ENCODE measurements at places on chromosomes 7 and 10.

GRCh38 chr7:101560856-101561255, 68.2 kb downstream of the MYL10 start:
- no peak for DNase-seq

- no peak for DNase-seq
Measured at GRCh38 chr10:974038-974784, 14.0 kb upstream of the GTPBP4 start.

DNA sequence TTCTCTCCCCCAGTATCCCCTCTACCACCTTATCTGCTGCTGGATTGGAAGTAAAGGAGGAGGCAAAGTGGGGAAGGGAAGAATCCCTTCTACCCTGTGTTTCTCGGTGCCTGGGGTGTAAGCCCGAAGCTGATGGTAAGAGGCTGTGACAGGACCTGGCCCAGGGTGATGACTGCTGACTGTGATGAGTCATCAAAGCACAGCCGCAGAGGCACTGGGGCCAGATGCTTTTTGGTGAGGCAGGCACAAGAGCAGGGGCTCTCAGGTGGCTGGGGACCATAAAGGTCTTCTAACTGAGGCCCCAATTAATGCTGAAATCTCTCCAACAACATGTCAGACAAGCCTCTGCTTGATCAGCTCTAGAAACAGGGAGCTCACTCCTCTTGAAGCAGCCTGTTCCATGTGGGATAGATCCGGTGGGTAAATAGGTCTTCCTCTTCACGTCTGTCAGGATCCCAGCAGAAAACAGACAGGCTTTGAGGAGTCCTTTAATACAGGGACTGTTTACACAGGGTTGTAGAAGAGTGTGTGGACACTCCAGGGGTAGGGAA, 86.1 kb upstream of the PCBD1 start:
- no peak for DNase-seq

- no peak for DNase-seq
Measured at GRCh38 chr7:147519062-147519461, 1071.5 kb upstream of the C7orf33 start.

- DNase-seq = no peak
Measured at GRCh38 chr7:154777489-154777888, 225.4 kb downstream of the PAXIP1 start.

GRCh38 chr7:111090846-111091245, at the start of gene LRRN3:
TSS of gene LRRN3 (plus strand) at chr7:111091127. CDS start at chr7:111122773, 31,646 bp downstream.
- DNase-seq = no peak

DNA sequence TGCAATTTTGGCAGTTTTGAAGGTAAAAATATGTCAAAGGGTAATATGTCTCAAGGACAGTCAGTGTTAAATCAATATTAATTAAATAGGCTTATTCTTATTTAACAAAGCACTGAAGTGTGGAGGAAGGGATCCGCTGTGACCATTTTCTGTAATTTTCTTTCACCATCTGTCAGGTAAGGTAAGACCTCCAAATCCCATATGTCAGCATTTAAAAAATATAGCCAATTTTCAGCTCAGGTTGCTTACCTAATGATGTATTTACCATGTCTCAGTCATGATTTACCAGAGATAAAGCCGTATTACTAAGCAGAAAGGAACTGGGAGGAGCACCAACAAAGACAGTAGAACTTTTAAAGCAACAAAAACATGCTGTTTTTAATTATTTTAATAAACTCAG, 683.9 kb downstream of the CCSER2 start:
- no peak for DNase-seq

DNA sequence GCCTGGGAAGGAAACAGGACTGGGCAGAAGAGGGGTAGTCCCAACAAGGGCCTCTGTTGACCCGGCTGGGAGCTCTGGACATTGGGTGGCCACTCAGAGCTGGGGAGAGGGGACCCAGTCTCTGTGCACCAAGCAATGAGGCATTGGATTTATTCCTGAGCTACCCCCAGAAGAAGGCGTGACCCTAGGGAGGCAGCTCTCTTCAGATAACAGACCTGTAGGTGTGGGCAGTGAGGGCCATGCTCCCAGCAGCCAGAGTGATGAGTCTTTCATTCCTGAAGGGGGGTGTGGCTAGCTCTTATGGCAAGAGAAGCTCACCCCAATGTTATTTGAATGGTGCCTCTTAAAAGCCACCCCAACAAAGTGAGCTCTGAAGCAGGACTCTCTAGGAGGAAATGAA, 20.4 kb downstream of the TEX36 start:
- no peak for DNase-seq

DNA sequence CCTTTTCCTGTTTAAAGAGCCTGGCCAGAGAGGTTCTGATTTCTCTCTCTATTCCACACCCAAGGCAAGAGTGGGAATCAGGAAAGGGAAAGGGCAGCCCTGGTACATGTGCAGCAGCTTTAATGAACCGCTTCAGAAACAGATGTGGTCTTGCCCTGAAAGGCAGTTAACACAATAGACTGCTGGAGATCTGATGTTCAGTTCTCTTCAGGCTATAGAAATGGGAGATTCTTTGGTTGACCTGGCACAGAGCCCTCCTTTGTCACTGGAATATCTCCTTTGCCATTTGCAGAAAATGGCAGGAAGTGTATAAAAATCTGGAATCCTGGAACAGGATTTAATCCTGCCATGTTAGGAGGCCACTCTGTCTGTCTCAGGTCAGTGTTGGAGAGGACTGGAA, 36.3 kb upstream of the EXOC6 start:
- DNase-seq = no peak

- DNase-seq = no peak
Measured at GRCh38 chr7:132933072-132933458, 148.8 kb downstream of the CHCHD3 start.

DNA sequence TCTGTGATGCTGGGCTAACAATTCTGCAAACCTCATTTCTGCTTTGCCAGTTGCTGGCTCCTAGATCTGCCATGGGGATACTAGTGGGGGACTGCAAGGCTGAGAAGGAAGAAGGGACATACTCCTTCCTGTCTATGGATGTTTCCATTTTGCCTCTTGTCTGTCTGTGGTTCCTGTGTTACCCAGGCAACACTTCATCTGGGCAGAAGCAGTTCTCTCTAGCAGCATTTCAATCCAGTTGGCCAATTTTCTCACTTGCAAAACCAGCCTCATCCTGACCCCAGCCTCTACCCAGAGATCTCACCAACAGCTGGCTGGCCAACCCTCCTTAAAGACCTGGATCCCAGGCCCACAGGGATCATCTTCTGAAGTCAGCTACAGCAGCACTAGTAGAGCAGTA, 131.7 kb downstream of the DOCK4 start:
- no peak for DNase-seq

DNA sequence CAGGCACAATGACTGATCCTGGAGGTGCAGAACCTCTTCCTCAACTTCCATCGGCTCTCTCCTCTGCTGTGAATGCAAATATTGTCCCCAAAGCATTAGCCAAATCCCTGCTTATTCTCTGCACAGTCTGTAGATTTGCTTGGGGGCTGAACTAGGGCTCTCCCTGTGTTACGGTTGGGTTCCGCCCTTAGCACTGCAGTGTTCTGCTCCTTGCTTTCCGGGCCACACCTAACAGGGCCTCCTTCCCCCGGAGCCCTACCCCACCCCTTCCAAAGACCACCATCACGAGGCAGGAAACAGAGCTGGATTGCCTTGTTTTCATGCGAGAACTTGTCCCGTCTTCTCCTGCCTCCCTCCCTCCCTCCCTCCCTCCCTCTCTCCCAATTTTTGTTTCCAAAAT, 36.6 kb downstream of the SLC25A28 start:
- no peak for DNase-seq

- no peak for DNase-seq
Measured at GRCh38 chr10:44512431-44513022, 127.6 kb upstream of the CXCL12 start.

DNA sequence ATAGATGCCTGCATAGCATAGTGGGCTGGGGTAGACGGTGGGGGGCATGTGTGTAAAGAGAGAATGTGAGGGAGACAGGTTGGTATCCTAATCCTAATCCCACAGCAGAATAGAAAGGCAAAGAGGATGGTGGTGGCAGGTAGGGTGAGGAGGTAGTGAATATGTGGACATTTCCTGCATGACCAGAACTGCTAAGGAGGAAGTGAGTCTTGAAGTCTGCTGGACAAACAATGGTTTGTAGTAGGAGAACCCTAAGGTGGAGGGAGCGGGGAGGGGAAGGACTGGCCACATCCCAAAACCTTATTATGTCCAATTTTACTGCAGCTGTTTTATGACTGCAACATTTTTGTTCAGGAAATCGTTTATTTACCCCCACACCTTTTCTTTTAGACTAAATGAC, 279.7 kb downstream of the AUTS2 start:
- DNase-seq = no peak

- DNase-seq = no peak
Measured at GRCh38 chr7:4015996-4016395, 666.1 kb upstream of the FOXK1 start.

DNA sequence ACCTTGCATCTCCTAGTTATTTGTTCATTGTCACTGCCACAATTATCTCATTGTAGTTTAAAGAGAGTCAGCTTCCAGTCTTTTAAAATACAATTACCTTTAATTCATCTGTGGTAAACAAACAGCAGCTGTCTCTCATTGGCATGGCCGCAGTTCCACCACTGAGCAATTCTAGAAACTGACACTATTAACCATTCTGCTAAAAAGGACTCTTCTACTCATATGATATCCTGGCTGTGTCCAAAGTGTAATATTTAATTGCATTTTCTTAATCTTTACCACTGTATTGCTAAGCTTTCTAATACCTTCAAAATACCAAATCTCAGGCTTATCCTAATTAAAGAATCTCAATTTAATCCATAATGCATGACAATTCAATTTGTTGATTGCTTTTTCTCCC, 639.0 kb downstream of the AUTS2 start:
- no peak for DNase-seq

GRCh38 chr7:128880791-128881457, 18.3 kb downstream of the ATP6V1F start:
- DNase-seq = no peak

DNA sequence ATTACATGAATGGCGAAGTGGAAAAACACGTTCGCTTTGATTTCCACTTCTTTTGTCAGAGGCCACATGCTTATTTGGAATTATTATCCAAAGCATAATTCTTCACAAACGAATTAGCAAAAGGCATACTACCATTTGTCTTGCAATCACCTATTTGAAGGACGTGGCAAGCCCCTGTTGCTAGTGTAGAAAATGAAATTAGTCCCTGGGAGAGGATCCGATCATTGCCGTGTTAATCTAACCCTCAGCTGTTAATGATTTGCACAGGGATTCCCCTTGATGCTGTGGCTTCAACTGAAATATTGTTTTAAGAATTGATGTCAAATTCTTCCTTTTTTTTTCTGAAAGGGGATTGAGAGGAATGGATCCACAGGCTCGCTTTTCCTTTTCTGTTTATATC, 4.6 kb downstream of the AGMO start:
- DNase-seq = peak; percentile 35

- DNase-seq = no peak
Measured at GRCh38 chr7:153590571-153590970, 461.6 kb upstream of the DPP6 start.

DNA sequence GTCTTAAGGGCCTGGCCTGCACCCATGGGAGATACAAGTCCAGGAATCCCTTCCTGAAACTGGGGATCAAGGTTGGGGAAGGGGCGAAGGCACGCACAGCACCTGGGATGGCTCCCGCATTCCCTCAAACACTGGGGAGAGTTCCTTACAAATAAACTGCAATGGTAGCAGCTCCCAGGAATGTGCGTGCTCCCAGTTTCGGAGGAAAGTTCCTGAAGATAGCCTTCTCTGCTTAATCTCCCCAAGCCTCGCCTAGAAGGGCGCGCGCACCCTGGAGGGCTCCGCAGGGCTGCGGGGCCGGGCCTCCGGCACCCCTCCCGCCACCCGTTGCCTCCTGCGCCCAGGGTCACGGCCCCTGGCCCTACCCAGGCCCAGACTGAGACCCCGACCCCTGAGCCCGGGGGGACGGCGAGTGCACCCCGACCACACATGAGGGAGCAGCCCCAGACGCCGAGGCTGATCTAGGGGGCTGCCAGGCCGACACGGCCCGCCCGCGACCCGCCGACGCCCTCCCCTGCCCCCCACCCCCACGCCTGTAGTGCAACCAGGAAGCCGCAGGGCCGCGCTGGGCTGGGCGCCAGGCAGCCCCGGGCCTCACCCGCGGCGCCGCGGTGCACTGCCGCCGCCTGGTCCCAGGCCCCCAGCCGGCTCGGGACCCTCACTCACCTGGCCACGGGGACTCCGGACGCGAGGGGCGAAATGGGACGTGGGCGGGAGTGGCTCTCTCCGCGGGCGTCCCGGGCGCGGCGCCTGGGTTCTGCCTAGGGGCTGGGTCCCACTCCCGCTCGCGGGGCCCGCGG, 460 bp downstream of the ANXA11 start:
- DNase-seq = no peak

GRCh38 chr7:42233171-42233570, 3.8 kb downstream of the GLI3 start:
- DNase-seq = no peak

DNA sequence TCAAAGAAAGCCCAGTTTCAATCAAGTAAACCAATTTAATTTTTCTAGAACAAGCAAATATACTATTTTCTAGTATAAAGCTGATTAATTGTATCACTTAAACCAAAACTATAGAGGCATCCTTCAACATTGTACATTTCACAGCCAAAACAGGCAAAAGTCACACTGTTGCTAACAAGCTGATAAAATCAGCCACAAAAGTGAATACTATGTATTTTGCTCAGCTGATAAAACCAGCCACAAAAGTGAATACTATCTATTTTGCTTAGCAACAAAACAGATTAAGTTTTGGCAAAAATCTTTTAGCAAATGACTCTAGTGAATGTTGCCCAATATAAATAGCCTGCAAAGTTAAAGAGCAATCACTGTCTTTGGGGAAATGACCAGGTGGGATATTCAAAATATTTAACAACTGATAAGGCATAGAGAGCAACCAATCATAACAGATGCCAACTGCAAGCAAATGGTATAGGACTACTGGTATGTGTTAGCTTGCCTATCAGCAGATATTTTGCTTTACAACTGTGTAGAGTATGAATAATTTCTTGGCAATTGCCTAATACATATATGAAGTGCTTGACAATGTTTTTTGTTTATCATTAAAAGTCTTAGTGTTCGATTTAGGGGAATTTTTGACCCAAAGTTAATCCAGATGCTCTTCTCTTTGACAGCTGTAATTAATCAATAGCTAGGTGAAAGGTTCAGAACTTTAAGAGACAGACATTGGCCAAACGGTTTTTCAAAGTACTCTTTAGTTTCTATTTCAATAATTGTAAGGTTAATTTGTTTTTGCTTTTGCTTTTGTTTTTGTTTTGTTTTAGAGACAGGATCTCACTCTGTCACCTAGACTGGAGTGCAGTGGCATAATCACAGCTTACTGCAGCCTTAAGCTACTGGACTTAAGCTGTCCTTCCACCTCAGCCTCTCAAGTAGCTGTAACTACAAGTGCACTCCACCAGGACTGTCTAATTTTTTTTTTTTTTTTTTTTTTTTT, 44.4 kb upstream of the SP4 start:
- no peak for DNase-seq
